ENCODE measurements at places on chromosomes 7 and 10.

GRCh38 chr10:78290131-78290750 is 256.6 kb downstream of the RPS24 start:
- H3K27ac ChIP-seq: peak overlapping the region; percentile 28
- DNase-seq: no peak
- peaks cover 85% of the 10 kb centered on the region for H3K4me1 ChIP-seq

DNA sequence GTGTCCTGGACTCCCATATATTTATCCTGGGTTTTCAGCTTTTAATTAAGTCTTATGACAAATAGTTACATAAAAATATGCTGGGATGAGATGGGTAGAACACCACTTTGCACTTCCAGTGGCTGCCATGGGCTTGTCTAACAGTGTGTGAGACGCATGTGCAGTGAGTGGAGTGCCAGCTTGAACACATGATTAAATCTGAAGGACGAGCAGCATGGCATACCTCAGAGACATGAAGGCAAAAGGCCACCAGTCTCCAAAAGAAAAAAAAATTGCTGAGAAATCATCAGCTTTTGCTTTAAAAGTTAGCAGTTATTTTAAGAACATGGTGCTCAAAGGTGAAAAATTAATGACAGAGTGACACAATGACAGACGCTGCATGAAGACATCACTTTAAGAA is 139.0 kb upstream of the ADCY1 start:
- H3K36me3 ChIP-seq: no peaks in the 10 kb centered on the region
- peaks cover 63% of the 10 kb centered on the region for H3K27me3 ChIP-seq
- no peak for DNase-seq
- H3K4me1 ChIP-seq: no peaks in the 10 kb centered on the region
- H3K4me3 ChIP-seq: no peak overlapping the region

GRCh38 chr10:115727129-115727528 is 545.9 kb downstream of the GFRA1 start:
- H3K27me3 ChIP-seq: no peaks in the 10 kb centered on the region
- no peak for DNase-seq
- no peak overlapping the region for H3K27ac ChIP-seq
- H3K4me3 ChIP-seq: no peak overlapping the region

GRCh38 chr7:148121401-148121800 is 469.2 kb upstream of the C7orf33 start:
- H3K27ac ChIP-seq: no peak overlapping the region
- no peak overlapping the region for H3K4me3 ChIP-seq
- H3K4me1 ChIP-seq: peaks cover 32% of the 10 kb centered on the region
- DNase-seq: no peak
- no peaks in the 10 kb centered on the region for H3K36me3 ChIP-seq

DNA sequence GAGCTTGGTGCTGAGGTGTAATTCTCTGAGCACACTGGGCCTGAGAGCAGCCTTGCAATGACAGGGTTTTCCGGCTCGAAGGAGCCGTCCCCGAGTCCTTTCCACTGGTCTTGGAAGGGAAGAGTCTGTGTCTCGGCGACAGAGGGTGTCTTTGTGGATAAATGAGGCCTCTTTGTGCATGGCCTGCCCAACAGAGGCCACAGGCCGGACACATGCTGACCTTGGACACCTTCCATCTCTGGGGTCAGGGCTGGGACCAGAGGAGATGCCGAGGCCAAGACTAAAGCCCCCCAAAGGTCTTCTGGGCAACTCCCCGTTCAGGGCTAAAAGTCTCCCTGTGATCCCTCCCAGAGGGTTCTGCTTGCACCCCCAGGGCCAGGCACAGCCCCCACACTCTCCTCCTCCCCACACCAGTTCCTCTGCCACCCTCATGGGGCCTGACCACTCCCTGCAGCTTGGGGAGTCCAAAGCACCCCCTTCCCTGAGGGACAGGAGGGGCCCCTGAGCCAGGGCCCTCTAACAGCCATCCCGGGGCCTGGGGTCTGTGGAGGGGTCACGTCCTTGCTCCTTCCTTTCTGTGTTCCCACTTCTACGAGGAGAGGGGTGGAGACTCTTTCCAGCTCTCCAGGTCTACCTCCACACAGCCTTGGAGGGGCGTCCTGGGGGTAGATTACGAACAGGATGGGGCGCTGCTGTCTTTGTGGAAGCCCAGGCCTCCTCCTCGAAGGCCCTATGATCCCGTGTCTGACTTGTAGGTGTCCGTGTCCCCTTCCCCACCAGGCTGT is 130.6 kb upstream of the FAM20C start:
- no peak overlapping the region for H3K27ac ChIP-seq
- no peak overlapping the region for H3K4me3 ChIP-seq
- peak; percentile 30 for DNase-seq
- H3K27me3 ChIP-seq: peaks cover 5% of the 10 kb centered on the region
- H3K36me3 ChIP-seq: no peaks in the 10 kb centered on the region

DNA sequence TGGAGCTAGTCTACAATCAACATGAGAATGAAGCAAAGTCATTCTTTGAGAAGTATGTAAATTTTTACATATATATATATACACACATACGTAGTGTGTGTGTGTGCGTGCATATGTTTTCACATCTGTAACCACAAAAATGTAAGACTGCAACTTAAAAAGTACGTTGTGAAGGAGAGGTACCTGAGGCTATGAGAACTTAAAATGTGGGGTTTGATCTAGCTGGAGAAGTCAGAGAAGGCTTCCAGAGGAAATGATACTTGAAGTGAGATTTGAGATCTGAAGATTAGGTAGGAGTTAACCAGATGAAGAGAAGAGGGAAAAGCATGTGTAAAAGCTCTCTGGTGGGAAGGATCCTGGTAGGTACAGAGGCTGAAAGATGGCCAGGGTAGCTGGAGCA is 5.8 kb downstream of the TAF5 start:
- H3K4me1 ChIP-seq: peaks cover 1% of the 10 kb centered on the region
- H3K27me3 ChIP-seq: no peaks in the 10 kb centered on the region
- H3K36me3 ChIP-seq: peaks cover 10% of the 10 kb centered on the region
- H3K27ac ChIP-seq: no peak overlapping the region
- no peak overlapping the region for H3K4me3 ChIP-seq

DNA sequence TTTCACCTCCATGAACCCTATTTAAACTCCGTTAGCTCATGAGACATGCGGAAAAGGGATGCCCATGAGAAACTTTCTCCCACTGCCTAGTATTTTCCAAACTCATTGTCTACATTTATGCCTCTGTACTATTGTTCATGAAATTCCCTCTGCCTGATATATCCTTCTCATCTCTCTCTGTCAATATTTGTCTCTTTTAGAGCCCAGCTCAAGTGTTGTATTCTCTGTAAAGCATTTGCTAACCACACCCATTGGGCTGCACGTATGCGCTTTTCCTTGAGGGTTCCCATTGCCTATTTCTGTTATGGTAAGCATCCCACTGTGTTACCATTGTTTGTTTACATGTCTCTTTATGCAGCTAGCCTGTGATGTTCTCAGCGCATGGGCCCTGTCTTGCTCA is 211.4 kb downstream of the MDFIC start:
- H3K27ac ChIP-seq: no peak overlapping the region
- no peak overlapping the region for H3K4me3 ChIP-seq
- H3K4me1 ChIP-seq: peaks cover 6% of the 10 kb centered on the region
- no peak for DNase-seq

DNA sequence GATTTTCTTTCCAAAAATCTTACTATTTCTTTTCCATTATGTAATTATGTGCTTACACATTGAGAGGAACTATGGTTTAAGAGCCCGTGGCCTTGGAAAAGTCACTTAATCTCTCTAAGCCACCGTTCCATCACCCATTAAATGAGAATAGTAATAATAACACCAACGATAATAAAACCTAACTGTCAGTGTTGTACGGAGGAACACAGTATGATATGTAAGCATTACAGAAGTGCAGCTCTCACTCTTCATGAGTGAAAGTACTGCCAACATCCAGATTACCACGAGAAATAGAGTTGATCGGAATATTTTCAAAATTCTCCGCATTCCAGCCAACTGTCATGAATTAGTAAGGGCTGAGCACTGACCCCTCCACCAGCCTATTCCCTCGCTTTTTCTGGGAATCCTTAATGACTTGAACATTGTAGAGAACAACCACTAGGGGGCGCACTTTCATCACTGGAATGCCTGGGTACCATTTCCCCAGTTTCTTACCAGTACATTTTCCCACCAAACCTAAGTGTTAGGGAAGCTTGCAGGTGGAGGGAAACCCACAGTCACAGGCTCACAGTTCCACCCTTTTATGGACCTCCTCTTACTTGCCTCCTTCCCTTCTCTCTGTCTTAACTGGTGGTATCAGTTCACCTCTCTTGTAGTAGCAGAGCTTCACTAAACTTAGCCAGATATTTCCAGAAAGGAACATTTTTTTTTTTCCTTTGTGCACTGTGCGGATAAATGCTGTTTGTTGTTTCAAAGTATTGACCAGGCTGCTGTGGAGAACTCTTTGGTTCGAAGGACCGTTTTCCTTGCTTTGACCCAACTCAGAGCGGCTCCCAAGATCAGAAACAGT is 27.8 kb downstream of the NKX2-3 start:
- H3K27me3 ChIP-seq: peaks cover 57% of the 10 kb centered on the region
- no peak overlapping the region for H3K4me3 ChIP-seq
- H3K4me1 ChIP-seq: no peaks in the 10 kb centered on the region
- no peaks in the 10 kb centered on the region for H3K36me3 ChIP-seq
- H3K27ac ChIP-seq: no peak overlapping the region
- DNase-seq: peak; percentile 55

GRCh38 chr10:90417476-90418210 is 440.2 kb downstream of the HTR7 start:
- no peak overlapping the region for H3K27ac ChIP-seq
- no peaks in the 10 kb centered on the region for H3K36me3 ChIP-seq
- DNase-seq: no peak
- H3K4me1 ChIP-seq: peaks cover 27% of the 10 kb centered on the region
- no peaks in the 10 kb centered on the region for H3K27me3 ChIP-seq

GRCh38 chr10:13536674-13537366 is 8.0 kb upstream of the BEND7 start:
- H3K27ac ChIP-seq: no peak overlapping the region
- peaks cover 14% of the 10 kb centered on the region for H3K4me1 ChIP-seq
- peaks cover 1% of the 10 kb centered on the region for H3K36me3 ChIP-seq
- DNase-seq: peak; percentile 64
- H3K4me3 ChIP-seq: no peak overlapping the region
- H3K27me3 ChIP-seq: peaks cover 10% of the 10 kb centered on the region

DNA sequence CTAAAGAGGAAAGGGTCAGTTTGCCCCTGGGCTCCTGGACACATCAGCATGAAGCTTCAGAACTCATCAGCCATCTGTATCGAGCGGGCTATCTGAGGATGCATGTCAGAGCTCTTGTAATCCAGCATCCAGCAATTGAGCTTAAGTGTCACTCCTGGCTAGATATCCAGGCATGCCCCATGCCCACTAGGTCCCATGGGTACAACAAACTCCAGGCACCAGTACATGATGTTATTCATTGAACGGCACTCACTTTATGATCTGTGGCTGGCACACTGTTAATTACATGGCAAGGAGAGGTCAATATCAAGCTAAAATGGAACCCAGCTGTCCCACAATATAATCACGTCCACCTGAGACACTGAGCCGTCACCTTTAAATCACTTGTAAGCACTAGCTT is 274.2 kb downstream of the ELMO1 start:
- no peak for DNase-seq
- no peaks in the 10 kb centered on the region for H3K4me1 ChIP-seq
- peaks cover 2% of the 10 kb centered on the region for H3K36me3 ChIP-seq
- H3K27ac ChIP-seq: no peak overlapping the region
- H3K4me3 ChIP-seq: no peak overlapping the region
- no peaks in the 10 kb centered on the region for H3K27me3 ChIP-seq

GRCh38 chr7:105835441-105835840 is 41.0 kb downstream of the ATXN7L1 start:
- no peak overlapping the region for H3K27ac ChIP-seq
- H3K27me3 ChIP-seq: no peaks in the 10 kb centered on the region
- peaks cover 19% of the 10 kb centered on the region for H3K4me1 ChIP-seq
- no peak for DNase-seq
- H3K36me3 ChIP-seq: peaks cover 6% of the 10 kb centered on the region
- H3K4me3 ChIP-seq: no peak overlapping the region

DNA sequence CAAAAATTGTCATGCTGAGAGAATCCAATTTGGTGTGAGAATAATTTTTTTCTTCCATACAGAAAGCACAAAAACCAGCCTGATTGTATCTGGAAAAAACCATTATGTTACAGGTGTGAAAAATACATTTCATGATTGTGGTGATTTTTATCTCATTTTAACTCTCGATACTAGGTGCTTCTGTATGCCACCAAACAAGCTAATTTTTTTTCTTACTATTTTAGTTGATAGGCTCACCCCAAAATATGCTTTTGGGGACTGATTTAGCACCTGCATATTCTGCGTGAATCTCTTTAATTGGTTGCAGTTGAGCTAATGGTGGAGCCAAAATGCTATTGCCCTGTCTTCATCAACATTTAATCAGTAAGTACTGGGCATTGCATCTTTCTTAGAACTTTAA is 1.9 kb downstream of the DMTF1 start:
- DNase-seq: no peak
- H3K4me3 ChIP-seq: peak overlapping the region; percentile 98
- peaks cover 49% of the 10 kb centered on the region for H3K4me1 ChIP-seq
- no peaks in the 10 kb centered on the region for H3K36me3 ChIP-seq
- H3K27me3 ChIP-seq: no peaks in the 10 kb centered on the region
- peak overlapping the region; percentile 99 for H3K27ac ChIP-seq

- no peak overlapping the region for H3K27ac ChIP-seq
- peaks cover 22% of the 10 kb centered on the region for H3K4me1 ChIP-seq
- H3K27me3 ChIP-seq: no peaks in the 10 kb centered on the region
- H3K4me3 ChIP-seq: no peak overlapping the region
- no peak for DNase-seq
- H3K36me3 ChIP-seq: no peaks in the 10 kb centered on the region
Observed at GRCh38 chr7:135744938-135745702, 3.5 kb downstream of the FAM180A start.

- H3K4me1 ChIP-seq: no peaks in the 10 kb centered on the region
- peaks cover 13% of the 10 kb centered on the region for H3K27me3 ChIP-seq
- no peak overlapping the region for H3K4me3 ChIP-seq
- no peak for DNase-seq
Observed at GRCh38 chr10:70801854-70802253, 13.9 kb upstream of the SGPL1 start.

DNA sequence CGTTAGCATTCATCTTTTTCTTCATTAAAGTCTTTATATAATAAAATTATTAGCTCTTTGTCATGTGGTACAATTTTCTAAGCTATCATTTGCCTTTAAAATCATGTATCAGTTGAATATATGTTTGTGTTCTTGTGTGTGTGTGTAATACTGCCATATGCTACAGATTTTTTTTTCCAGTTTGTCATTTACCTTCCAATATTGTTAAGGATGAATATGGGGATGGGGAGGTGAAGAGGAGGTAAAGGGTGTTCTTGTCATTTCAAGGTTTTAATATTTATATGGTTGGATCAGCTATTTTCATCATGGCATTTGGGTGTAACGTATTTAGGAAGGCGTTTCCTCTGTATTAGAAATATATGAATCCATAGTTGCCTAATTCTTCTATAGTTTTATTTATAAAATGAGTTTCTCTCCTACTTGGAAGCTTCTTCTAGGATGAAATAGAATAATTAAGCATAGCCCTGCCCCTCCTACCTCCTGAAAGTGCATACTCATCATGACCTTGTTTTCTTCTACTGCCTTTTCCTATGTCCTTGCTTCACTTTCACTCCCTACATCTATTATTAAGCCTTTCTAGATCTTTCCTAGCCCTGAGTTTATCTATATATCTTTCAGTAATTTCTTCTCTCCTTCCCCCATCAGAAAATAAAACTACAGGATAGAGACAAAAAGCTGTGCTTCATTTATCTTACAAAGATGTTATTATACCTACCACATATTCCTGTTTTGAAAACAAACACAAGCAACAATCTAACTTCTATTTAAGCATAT is 25.1 kb downstream of the RAB18 start:
- H3K4me1 ChIP-seq: peaks cover 32% of the 10 kb centered on the region
- peak overlapping the region; percentile 31 for H3K27ac ChIP-seq
- peaks cover 7% of the 10 kb centered on the region for H3K36me3 ChIP-seq
- no peak for DNase-seq
- H3K4me3 ChIP-seq: no peak overlapping the region
